ENCODE measurements at places on chromosomes 2 and 18.

GRCh38 chr2:70921031-70921430 lies 14.7 kb upstream of the ATP6V1B1 start:
- DNase-seq, result no peak

DNA sequence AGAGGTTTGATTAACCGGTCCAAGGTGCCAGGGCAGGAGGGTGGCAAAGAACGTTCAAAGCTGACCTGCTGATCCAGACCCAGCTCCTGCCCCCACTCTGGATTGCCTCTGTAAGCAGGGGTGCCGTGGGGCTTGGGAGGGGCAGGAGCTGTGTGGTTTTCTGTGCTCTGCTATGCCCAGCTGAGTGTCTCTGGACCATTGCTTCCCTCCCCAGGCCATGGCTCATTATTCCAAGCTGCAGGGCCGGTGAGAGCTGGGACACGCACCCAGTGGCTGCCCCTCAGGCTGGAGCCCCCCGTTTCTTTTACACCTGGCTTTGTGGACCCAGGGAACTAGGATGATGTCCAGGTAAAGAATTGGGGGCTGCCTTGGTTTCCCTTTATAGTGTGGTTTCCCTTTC lies 238.4 kb upstream of the HS6ST1 start:
- DNase-seq, result no peak

DNA sequence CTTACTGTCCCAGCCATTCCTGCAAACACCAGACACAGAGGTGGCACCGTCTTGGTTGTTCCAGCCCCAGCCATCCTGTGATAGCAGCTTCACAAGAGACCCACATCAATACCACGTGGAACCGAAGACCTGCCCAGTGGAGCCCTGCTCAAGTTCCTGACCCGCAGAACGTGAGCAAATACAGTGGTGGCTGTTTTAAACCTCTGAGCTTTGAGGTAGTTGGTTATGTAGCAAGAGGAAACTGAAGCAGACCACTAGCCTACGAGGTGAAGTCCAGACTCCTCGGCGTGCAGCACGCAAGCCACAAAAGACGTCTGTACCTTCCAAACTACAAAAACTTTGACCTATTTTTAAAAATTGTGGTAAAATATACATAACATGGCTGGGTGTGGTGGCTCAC lies 96.1 kb upstream of the ODC1 start:
- DNase-seq, result no peak

- no peak for DNase-seq
Measured at GRCh38 chr2:118994172-118994700, 52.2 kb downstream of the MARCO start.

GRCh38 chr18:8699948-8700347 lies 5.4 kb upstream of the MTCL1 start:
- no peak for DNase-seq

GRCh38 chr18:48589797-48590519 lies 51.1 kb downstream of the CTIF start:
- DNase-seq, result no peak

DNA sequence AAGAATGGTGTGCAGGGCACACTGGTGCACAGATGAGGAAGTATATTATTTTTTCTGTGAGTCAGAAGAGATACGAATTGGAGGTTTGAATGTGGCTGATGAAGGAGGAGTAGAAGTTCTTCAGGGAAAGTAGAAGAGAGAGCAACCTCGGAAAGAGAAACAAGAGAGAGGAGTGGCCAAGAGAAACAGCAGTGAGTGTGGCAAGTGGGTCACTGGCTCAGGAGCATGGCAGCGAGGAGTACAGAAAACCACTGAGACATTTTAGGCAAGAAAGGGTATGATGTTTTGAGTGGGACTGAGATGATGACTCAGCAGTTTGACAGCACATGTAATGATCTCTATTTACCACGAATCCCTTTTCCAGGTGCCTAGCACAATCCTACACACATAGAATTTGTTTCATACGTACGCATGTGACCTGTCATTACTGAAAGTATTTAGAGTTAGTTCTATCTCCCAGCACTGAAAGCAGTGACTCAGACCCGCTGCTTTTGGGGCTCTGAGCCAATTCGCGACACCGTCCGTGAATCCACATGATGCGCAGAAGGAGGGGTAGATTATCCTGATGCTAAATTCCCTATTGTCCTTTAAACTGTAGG lies 915.4 kb downstream of the DCDC2C start:
- DNase-seq, result no peak

DNA sequence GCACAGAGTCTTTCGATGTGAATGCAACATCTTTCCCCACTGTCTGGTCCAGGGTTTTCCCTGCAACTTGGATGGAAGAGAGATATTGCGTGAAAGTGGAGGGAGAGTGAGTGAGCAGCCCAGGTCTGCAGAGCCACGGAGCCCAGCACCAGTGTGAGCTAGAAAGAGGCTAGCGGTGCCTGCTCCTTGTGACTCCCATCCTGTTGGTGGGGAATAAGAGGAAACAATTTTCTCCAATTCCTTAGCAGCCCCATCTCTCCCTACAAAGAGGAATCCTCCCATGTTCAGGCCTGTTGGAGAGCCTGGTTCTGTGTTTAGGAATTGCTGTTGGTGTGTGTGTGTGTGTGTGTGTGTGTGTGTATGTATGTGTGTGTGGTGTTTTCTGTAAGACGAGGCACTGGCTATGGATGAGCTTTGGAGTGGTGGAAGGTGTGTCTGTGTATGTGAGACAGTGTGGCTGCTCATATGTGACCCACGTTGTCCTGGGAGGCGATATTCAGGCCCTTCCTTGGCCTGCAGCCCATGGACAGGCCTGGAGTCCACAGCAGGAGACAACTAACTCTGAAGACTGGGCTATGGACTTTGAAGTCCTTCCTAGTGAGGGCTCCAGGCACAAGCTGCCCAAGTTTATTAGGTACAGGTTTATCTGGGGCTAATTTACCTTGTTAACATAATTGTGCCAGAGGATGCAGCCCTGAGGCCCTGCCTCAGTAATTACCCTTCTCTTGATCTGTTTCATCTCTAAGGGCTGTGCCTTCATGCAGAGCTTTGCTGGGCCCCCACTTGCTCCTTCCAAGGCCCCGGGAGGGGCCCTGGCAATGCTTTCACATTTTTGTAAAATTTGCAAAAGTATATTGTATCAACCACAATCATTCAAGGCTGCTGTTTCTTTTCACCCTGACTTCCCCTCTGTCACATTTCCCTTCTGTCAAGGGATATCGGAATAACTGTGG lies 88.6 kb upstream of the HAAO start:
- DNase-seq, result no peak

DNA sequence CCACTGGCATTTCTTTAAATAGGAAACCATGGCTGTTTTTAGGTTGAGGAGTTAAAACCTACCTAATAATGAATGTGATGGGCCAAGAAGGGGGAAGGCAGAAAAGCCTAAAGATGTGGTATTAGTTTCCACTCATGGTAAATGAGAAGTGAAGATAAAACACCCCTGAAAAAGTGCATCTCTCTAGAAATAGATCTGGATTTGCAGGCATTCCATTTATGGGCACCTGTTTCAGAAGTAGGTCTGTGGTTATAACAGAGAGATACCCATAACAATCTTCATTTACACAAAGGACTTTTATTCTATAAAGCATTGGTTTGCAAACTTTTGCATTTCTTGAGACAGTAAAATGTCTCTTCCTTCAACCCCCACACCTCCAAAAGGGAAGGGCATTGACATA lies 62.1 kb downstream of the PRKCE start:
- DNase-seq, result no peak

Data from esophagus squamous epithelium (tissue), 5 donors.